ENCODE measurements at places on chromosomes 2 and 18. TPM values are rescaled to one million over a fixed set of nuclear protein-coding genes. Genes with fewer than 3 reads are reported as not detected.

Gene CLK1
- total RNA-seq = 22.9 TPM

Gene CYP1B1
- 21.1 TPM for total RNA-seq

Gene TEX44
- not detected for total RNA-seq

Gene KCTD1
- 10.6 TPM for total RNA-seq

Gene ABCA12
- not detected for total RNA-seq

Gene SLC16A14
- 2.1 TPM for total RNA-seq

Gene FBXO36
- total RNA-seq = 0.74 TPM

Gene FHOD3
- not detected for total RNA-seq

Gene CBLN2
- total RNA-seq = not detected

Data from MG63 (cell line).